ENCODE measurements at places on chromosomes 1 and 21.

DNA sequence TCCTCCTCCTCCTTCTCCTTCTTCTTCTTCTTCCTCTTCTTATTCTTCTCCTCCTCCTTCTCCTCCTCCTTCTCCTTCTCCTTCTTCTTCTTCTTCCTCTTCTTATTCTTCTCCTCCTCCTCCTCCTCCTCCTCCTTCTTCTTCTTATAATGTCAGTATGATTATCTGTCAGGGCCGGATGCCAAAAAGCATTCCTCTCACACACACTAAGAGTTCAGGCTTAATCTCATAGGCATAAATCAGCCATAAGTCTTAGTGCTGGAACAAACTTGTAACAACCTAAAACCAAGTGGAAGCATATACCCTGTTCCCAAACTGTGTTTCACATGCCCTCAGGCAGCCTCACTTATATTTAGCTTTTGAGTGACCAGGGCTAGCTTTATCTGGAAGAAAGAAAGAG, 240.3 kb downstream of the LMX1A start:
- DNase-seq, result no peak

GRCh38 chr1:97610748-97611147, 310.1 kb downstream of the DPYD start:
- DNase-seq, result no peak

DNA sequence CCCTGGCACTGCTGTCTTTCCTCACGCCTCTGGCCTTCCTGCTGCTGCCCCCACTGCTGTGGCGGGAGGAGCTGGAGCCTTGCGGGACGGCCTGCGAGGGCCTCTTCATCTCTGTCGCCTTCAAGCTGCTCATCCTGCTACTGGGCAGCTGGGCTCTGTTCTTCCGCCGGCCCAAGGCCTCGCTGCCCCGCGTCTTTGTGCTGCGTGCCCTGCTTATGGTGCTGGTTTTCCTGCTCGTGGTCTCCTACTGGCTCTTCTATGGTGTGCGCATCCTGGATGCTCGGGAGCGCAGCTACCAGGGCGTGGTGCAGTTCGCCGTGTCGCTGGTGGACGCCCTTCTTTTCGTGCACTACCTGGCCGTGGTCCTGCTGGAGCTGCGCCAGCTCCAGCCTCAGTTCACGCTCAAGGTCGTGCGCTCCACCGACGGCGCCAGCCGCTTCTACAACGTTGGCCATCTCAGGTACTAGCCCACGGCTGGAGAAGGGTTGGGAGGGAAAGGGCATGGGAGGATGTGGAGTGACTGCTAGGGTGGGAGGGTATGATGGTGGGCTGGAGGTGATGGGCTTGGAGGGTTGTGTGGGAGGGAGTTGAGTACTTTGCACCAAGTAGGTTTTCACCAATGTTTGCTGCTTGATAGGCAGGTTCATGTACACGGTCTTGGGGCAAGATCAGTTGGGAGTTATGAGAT, 18.9 kb downstream of the VANGL2 start:
- DNase-seq, result no peak

GRCh38 chr1:43368646-43369020, 822 bp upstream of the ELOVL1 start:
- no peak for DNase-seq

DNA sequence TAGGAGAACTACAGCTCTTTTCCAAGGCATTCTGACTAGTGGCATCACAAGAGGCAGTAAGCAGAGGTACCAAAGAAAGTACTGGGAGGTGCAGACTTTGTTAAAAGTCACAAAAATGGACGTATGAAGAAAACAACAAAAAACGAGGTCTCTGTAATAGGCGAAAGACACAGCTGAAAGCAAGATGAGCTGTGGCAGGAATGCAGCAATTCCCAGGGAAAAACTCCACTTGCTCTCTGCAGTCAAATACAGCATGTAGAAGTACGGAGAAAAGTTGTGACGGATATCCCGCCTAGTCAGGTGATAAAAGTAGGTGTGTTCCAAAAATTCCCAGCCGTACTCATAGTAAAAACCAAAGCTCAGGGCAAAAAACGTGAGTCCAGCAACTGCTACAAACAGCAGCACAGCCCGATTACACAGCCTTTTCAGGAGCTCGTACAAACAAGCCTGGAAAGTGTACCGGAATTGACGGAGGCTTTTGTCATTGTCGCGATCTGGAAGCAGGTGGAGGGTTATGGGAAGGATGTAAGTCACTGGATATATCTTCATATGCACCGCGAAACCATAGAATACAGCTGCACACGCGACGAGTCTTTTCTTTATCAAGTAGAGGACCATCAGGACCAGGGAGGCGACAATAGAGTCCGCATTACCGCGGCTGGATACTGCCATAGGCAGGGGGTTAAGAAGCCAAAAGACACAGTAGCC, 979 bp downstream of the PIGM start:
- no peak for DNase-seq

DNA sequence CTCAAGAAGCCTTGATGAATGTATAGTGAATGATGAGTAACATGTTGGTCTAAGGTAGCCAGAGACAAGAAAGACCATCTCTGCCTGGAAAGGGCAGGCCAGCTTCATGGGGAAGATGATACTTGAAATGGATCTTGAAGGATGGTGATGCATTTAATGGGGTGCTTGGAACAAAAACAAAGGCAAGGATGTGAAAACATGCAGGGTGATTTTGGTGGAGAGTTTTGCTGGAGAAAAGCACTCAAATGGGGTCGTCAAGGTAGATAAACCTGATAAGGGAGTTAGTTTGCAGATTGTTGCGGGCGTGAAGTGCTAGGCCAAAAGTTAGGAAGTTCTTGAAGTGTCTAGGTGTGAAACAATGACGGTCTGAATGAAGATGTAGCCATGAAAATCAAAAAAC, 205.4 kb downstream of the HLX start:
- DNase-seq, result no peak

- DNase-seq, result no peak
These were observed 97.6 kb downstream of the PPIAL4G start for GRCh38 chr1:148385371-148386030.

- DNase-seq, result no peak
These were observed 147.7 kb upstream of the DNAH14 start for GRCh38 chr1:224781800-224782199.

DNA sequence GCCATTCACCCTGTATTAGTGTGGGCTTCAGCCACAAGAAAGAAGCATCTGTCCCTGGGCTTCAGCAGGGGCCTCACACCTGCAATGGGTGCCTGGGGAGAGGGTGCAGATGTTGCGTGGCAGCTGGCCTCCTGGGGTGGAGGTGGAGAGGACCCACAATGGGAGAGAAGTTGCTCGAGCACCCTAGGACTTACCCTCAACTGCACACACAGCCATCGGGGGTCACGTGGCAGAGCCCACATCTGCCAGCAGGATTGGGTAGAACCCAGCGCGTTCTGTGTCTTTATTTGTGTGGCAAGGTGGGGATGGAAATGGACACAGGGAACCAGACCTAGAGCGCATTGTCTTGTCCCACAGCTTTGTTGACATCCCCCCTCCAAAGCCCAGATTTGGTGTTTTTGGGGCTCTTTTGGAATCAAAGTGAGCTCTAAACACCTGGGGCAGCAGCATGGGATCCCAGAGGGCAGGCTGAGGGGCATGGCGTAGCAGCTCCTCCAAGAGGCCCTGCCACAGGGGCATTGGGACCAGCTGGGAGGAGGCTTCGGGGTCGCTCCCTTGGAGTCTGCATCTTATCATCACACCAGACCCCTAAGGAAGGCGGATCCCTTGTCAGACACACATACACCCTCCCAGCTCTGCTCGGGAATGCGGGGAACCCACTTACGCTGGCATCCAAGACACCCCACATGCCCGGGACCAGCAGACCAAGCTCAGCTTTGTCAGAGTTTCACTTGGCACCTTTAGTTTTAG, 5.1 kb downstream of the ABCG1 start:
- no peak for DNase-seq

DNA sequence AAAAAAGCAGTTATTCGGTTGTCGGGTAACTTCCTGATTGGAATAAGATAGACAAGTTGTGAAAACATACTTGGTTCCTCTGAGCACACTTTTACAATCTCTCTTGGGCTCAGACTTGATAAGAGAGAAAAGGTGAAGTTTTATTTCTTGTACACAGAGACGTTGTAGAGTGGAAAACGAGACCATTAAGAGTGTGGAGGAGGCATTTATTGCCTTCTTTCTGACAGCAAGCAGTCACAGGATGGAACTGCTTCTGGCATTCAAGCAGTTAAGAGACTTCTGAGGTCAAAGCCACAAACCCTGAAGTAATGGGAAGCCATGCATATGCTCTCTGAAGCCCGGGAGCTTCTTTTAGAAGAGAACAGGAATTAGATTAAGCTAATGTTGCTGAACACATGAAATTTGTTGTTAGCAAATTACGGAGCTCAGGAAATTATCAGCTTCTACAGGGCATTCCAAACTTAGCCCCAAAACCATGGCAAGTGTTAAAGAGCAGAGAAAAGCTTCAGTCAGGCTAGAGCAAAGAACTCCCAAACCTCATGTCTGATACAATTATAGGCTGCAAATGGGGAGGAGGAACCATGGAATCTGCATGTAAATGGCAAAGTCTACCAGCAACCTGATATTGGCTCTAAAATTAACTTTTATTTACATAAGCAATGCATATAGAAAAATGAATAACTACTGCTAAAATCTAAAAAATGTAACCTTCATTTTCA, 26.0 kb downstream of the S1PR1 start:
- DNase-seq, result no peak
